Stimulated activated CD8-positive, alpha-beta memory T cell treated with anti-CD3 and anti-CD28 coated beads, Interleukin-4, amount 100 ng/mL, for 4 hours (primary cell): ENCODE measurements at places on chromosomes 4 and X.

DNA sequence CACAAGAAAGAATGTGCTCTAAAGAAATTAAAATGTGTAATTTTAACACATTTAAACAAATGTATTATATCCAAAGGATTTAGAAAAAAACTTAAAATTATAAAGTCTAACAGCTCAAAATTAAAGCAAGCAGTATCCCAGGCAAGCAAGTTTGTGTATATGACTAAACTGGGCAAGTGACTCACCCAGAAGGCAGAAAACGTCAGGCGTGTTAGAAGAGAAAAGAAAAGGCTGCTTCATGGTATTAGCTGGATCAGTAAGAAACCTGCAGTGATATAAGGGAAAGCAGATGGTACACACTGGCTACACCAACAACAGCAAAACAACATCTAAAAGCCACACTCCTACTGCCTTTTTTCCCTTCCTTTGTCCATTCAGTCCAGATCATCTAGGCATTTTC lies 250.6 kb upstream of the NDST3 start:
- no peak for DNase-seq

GRCh38 chr4:144347121-144347520 lies 206.6 kb upstream of the GYPA start:
- DNase-seq: no peak

GRCh38 chrX:46903458-46904242 lies 8.6 kb upstream of the JADE3 start:
- DNase-seq: no peak

DNA sequence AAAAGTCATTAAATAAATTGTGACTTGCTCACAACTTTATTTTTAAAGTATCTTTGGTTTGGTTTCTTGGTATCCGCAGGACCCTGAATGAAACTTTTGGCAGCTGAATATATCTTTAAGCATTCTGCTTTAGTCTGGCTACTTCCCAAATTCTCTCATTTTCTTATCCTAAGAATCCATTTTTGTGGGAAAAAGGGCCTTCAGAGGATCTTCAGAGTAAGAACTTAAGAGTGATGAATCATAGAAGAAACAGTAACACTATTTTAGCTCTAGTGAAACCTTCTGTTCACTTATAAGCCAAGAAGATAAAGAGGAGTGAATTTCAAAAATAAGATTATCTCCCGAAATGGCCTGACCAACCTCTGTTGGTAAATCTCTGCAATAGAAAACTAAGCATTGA lies 540.6 kb upstream of the MAGEB18 start:
- no peak for DNase-seq

- DNase-seq: no peak
Measured at GRCh38 chrX:150763303-150763797, 70.2 kb downstream of the MTMR1 start.

DNA sequence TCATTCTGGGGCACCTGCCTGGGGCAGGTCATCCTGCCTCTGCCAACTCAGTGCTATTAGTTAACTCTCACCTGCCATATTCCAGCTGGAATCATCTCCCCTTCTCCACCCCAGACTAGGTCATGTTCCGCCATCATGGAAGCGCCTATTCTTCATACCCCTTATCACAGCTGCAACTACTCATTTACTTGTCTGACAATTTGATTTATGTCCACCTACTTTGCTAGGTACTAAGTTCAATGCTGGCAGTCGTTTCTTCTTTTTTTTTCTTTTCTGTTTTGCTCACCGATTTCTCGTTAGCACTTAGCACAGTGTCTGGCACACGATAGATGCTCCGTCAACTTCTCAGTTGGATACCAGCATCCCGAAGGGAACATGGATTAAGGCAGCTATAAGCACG lies 1.1 kb upstream of the FMR1 start:
- no peak for DNase-seq

DNA sequence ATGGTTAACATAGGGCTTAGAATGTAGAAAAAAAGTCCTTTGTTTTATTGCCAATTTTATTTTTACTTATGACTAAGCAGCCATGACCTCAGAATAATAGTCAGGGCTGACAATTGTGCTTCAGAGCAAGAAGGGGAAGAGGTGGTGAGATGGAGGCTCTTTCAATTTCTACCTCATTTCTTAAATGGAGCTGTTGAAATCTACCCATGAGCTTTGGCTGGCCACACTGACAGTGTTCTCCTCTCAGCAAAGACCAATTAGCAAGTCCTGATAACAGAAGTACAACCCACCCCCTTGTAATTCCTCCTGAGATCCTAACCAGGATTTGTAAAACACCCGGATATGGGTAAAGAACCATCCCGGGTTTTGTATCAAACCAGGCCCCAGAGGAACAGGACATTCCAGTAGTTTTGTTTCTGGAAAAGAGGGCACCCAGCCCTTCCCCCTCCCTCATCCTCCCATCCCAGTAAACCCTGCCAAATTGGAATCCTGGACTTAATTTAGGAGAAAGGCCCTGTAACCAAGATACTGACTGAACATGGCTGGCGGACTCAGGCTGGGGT lies at the start of gene HEPH:
Gene HEPH, plus strand, starts transcription at position 399 of the 563 bp plus-strand sequence. CDS start 6,324 bp downstream, outside the sequence.
- DNase-seq: no peak

DNA sequence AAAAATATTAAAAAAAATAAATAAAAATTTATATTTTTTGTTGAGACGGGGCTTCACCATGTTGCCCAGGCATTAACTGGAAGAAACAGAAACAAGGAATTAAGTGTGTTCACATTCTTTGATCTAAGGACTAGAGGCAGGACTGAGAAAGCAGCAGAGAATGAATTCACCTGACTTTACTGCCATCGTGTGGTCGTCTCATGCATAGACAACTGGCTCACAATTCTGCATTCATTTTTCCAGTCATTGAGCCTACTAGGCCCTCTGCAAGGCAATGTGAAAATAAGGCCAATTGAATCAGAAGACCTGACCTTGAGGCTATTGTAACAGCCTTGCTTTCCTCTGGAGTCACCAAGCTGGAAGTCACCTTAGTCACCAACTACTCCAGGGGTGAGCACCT lies 37.4 kb downstream of the LHFPL1 start:
- DNase-seq: no peak

DNA sequence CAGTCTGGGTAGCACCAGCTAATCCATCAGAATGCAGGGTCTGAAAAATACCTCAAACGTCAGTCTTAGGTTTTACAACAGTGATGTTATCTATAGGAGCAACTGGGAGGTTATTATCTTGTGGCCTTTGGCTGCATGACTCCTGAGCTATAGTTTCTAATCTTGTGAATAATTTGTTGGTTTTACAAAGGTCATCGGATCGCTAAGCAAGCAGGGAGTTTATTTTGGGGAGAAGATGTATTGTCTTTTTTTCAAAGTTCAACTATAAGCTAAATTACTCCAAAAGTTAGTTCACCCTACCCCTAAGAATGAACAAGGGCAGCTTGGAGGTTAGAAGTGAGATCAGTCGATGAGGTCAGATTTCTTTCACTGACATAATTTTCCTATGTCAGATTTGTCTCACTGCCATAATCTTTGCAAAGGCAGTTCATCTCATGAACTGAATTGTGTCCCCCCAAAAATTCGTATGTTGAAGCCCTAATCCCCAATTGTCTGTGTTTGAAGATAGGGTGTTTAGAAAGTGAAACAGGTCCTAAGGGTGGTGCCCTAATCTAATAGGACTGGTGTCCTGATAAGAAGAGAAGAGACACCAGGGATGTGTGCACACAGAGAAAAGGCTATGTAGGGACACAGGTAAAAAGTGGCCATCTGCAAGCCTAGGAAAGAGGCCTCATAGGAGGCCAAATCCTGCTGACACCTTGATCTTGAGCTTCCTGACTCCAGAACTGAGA lies 175.8 kb upstream of the GALNT7 start:
- DNase-seq: no peak

DNA sequence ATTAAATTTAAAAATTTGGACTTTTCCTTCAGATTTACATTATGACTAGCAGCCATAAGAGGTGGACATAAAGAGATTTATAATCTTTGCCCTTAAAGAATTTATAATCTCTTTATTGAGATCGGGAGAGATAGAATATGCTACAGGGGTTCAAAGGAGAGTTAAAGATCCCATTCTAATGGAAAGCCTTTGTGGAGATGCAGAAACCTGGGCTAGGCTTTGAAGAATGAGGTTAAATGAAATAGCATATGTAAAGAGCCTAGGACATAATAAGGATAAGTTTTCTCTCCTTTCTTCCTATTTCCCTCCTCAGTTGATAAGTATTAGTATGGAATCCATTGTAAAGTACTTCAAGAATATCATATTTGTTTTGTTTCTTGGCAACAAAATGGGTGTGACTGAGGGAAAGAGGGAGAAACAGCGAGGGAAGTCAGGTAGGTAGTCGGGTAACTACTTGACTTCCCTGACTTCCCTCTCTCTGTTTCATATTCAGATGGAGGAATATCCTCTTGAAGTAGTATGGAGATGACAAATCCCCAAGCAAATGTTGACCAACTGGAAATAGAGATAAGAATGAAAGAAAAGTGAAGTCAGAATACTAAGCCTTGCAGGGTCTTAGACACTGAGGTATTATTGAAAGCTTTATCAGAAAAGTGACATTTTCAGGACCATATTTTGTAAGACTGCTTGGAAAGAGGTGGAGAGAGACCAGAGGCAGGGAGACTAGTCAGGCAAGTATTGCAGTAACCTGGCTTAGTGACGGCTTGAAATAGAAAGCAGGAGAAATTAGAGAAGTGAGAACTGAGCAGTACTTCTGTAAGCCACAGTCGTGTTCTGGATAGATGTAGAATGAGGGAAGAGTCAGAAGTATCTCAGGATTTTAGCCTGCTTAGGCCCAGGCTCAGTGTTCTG lies 82.9 kb downstream of the PDLIM5 start:
- no peak for DNase-seq

DNA sequence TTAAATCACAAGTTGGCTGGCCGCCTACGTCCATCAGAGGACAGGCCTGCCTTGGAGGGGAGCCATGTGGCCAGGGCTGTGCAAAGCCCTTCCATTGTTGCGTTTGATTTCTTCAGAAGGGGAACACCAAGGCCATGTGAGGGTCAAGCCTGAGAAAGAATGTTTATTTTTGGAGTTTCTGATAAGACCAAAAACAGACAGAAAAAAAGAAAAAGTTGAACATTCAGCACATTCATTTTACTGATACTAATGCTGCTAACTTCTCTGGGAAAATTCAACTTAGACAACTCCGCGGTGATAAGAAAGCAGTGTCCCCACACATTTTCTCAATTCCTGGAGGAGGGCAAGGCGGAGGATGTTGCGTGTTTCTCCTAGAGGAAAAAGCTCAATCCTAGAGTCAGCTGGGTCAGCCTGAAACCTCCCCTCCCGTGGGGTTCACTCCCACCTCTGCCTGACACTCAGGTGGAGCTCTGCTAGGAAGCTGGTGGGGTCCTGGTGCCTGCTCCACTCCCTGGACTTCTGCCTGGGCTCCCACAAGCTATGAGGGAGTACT lies 63.5 kb downstream of the ANAPC4 start:
- DNase-seq: no peak

GRCh38 chr4:71259911-71260331 lies 78.9 kb upstream of the SLC4A4 start:
- no peak for DNase-seq

GRCh38 chrX:53950130-53950733 lies 94.0 kb downstream of the PHF8 start:
- DNase-seq: no peak

DNA sequence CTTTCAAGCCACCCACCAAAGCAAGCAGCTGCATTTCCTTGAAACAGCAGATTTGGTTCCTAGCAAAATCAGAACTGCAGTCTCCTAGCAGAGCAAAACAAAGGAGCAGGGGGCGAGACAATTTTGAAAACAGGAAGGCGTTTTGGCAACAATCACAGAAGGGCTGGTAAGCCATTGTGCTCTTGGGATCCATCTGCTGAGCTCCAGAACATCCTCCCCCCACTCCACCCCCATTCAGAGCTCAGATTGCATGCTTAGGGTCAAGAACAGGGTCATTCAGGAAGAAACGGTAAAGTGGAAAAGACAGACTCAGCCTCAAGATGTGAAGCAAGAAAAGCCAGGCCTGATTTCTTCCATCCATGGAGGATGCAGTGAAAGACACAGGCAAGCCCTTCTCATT lies 7.6 kb upstream of the PCDH19 start:
- DNase-seq: no peak

DNA sequence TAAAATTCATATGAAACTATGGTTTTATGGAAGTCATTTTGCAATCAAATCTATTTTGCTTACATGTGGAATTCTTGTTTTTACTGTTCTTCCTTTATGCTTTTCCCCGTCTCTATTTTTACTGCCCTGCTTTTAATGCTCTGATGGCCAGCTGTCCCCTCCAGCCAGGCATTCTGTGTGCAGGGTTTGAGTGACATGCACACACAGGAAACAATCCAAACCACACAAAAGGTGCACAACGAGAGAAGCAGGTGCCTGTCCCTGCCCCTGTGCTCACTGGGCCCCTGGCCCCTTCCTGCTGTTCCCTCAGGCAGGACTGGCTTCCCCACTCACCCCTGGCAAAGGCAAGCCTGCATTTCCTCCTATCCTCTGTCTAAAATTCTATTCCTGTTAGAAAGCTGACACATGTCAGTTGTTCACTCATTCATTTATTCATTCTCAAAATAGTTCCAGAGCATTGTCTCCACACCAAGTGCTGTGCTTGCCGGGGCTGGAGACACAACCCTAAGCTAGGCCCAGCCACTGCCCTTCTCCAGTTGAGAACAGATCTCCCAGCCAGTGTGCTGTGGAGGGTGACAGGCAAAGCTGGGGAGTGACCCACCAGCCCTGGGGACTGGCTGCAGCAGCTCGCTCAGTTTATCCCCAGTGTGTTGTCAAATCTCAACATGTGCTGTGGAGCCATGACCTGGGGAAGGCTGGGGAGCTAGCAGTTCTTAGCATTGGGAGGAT lies 346.3 kb downstream of the FBXW7 start:
- DNase-seq: no peak

DNA sequence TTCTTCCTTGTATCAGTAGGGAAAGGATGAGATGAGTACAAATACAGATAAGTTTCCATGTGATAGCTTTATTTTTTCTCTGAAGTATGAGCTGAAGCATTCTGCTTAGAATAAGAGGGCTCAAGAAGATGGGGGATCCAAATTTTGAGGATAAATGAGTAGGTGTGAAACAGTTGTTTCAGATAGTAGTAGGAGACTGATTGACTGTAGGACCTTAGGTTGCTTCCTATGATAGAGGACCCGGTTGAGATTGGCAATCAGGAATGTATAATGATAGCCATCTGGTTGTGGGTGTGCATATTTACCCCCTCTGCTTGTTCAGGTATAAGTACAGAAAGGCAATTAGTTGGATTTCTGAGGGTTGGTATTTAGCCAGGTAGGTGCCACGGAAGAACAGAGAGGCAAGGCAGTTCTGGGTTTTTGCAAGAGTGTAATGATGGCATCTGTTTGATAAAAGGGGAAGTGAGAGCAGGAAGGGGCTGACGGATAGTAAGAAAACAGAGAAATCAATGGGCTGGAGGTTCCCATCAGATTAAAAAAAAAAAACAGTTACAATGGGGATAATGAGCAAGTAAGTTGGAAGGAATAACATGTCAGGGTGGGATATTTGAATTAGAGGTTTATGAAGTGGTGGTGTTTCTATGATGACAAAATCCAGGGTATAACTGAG lies 13.7 kb downstream of the OCRL start:
- DNase-seq: no peak
